SK-MEL-5 (cell line): ENCODE measurements at places on chromosomes 3 and 15. TPM values are rescaled to one million over a fixed set of nuclear protein-coding genes. Genes with fewer than 3 reads are reported as not detected.

GRCh38 chr3:9884555-9885165 is 4.6 kb upstream of the CIDEC start:
- DNase-seq, result no peak

DNA sequence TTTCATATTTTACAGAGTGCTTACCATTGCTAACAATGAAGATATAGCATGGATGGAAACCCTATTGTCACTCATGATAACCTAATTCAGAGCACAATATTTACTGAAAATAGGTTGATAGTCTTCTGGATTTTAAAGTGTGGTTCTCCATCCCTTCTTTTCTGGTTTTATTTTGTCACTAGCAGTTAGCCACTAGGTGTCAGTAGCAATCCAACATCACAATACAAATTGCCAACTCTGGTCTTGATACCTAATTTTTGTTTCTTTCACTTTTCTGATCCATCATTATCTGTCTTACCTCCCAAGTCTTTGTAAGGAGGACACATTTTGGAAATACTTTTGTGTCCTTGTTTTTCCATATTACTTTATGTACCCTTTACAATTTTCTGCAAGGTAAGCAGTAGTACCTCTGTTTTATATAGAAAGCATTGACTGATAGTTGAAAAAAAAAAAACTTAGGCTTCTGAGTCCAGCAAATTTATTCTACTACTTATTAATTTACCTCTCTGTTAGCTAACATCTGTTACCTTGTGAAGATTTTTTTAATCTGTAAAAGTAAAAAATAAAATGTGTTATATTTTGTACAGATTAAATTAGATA is 28.3 kb upstream of the CRYBG3 start:
- peak; percentile 74 for DNase-seq

The TBC1D2B gene
- 15.6 and 16.8 TPM in 2 replicates for total RNA-seq

The A4GNT gene
- total RNA-seq, result not detected in 2 replicates

DNA sequence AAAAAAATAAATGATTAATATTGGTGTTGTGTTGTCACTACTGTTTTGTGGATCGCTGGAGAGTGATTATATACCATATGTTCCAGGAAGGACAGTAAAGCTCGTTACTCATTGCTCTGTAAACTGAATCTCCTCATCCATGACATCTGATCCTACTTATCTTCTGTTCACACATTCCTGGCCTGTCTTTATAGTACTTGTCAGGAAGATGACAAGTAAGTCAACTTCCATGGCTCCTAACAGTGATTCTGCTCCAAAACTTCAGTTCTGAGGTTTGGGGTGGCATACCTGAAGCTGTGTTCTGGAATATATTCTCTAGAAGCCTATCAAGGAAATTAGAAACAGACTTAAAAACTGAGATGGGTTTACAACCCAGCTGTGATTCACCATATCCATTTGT is 288.9 kb downstream of the ZBBX start:
- no peak for DNase-seq

DNA sequence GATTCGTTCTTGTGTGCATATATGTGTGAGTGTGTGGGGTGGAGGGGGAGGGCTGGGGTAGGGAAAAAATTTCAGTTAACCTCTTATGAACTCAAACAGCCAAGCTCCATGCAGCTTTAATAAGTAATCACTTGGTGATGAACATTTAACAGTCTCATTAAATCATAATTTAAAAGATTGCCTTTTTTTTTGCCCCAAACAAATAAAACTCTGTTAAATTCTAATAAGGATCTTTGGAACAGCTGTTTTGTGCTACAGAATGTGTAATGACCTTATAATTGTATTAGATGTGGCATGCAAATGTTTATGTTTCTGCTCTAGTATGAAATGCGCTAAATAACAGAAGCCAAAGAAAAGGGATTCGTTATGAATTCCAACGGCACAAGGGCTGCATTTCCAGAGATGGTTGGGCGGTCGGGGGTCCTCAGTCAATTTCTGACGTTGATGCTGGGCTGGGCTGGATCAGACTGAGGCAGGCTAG is 80.0 kb upstream of the RORA start:
- DNase-seq, result no peak

The APOD gene
- total RNA-seq, result 90.8 and 104 TPM in 2 replicates

The DHFR2 gene
- total RNA-seq, result 7.6 and 8.7 TPM in 2 replicates

The SYNM gene
- 20.3 and 25.9 TPM in 2 replicates for total RNA-seq

The SLC22A13 gene
- 0.34 TPM in 1 of 2 replicates, not detected in the other for total RNA-seq

The CDHR4 gene
- total RNA-seq, result not detected in 2 replicates
